Peyer's patch (tissue), 4 donors: ENCODE measurements at places on chromosomes 5 and 9. TPM values are rescaled to one million over a fixed set of nuclear protein-coding genes. Genes with fewer than 3 reads are reported as not detected.

The SHOC1 gene
- not detected for total RNA-seq

The ROR2 gene
- 4.4 TPM for total RNA-seq

The WNT8A gene
- total RNA-seq: not detected

The AQP3 gene
- total RNA-seq: 12.4 TPM

The NMUR2 gene
- total RNA-seq: not detected

- DNase-seq: no peak
Measured at GRCh38 chr5:158154226-158155005, 295.5 kb upstream of the CLINT1 start.

DNA sequence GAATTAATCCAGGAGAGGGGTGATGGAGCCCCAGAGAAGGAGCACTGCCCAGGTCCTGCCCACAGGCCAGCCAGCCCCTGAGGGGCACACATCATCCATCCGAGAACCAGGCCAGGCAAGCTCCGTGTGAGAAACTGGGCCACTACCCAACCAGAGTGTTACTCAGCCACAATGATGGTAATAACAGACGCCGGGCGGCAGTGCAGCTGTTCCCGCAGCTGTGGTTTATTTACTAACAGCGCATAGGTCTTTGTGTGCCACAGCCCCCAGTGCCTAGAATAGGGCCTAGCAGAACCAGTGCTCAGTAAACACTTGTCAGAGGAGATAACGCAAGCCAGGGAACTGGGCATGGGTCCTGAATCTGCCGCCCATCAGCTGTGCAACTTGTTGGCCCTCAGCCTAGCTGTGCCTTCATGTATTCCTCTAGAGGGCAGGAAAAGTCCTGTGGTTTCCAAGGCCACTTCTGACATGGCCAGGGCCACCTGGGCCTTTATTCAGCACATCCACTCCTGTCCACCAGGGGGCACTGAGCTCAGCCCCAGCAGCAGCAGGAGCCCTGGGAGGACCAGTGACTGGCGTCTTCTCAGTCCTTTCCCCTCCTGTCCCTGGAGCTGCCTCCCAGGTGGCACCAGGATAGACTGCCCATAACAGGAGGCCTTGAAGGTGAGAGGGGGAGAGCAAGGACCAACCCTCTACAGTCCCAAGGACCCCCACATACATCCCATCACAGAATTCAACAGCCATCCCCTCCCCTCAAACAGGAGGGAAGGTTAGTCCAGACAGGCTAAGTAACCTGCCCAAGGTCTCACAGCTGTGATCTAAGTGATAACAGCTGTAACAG, 2.1 kb downstream of the MXD3 start:
- peak; percentile 53 for DNase-seq

DNA sequence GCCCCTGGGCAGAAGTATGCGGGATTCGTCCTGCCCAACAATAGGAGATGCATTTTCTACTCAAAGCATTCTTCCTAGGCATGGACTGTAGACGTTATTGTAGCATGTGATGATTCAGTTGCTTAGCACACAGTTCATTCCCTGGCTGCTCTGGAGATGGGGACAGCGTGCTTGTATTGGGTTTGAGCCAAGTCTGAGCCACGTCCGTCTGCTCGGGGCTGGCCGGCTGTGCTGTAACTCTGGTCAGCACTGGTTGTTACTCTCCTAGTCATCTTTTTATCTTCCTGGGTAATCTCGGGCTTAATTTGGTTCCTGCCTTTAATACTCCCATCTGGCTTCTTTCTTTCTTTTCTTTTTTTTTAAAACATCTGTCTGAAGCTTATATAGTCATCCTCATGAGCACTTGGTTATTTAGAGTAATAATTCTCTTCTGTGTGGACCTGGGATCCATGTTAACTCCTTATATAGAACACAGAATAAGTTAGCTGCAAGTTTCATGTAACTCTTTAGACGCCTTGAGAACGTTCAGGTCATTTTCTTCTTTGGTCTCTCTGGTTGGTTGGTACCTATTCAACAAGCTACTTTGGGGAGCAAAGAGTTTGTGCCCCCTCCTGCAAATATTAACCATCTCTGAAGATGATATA, 118.8 kb upstream of the RPS23 start:
- DNase-seq: peak; percentile 57

GRCh38 chr9:97321251-97321650, 13.8 kb downstream of the CCDC180 start:
- no peak for DNase-seq

GRCh38 chr5:116225281-116225922, 140.6 kb downstream of the COMMD10 start:
- DNase-seq: no peak

GRCh38 chr9:113011911-113012381, at the start of gene ZNF883:
Gene ZNF883, minus strand, starts transcription at chr9:113012192.
- no peak for DNase-seq

DNA sequence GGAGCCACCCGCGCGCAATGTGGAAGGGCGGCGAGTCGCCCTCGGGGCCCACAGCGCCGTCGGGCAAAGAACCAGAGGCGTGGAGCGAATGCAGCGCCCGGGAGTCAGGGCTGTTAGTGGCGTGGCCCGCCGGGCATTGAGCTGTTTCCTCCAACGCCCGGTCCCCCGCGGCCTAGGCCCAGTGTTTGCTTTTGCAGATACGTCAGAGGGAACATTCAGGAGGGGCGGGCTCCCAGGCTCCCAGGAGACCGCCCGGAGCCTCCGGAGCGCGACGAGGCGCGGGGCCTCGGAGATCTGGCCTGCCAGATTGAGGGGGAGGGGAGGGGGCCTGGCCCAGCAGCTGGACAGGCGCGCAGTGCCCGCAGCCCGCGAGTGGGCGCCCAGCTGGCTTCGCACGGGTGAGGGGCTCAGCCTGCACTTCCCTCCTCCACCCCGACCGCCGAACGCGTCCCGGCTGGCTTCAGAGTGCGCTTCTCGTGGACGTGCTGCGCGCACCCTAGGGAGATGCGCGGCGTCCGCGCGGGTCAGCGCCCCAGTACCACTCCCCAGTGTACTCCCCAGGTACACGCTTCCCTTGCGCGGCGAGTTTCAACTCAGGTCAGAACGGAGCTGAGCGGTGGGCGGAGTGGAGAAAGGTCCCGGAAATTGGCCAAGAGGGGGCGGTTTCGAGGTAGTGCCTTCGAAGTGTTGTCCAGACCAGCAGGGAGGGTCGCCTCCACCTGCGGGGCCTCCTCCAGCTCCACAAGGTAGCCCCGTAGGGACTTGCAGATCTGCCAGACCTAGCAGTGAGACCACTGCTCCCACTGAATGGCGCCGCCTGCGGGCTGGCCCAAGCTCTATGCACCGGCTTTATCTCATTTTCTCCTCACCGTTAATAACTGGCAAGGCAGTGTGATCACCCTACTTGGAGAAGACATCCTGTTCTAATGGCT, 130.4 kb downstream of the TMEM174 start:
- DNase-seq: no peak

GRCh38 chr9:6897898-6898302, 140.1 kb downstream of the KDM4C start:
- peak; percentile 54 for DNase-seq

- DNase-seq: no peak
Measured at GRCh38 chr5:135387629-135387960, 11.4 kb downstream of the MACROH2A1 start.

DNA sequence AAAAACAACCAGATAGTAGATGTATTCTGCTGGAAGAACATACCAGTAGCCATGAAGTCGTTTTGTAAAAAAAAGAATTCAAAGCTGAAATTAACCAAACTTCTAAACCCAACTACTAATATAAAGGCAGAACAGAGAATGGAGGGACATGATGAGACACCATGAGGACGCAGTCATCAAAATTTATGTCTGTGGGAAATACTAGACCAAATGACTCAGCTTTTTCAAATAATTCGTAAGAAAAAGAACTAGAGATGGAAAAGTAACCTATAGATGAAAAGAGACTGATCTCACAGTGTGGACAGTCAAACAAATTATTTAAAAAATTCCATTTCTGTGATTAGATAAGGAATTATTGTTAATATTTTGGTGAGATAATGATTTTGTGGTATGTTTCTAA, 10.3 kb downstream of the TTC23L start:
- no peak for DNase-seq

- DNase-seq: no peak
Measured at GRCh38 chr5:134504629-134505300, 20.7 kb upstream of the JADE2 start.

DNA sequence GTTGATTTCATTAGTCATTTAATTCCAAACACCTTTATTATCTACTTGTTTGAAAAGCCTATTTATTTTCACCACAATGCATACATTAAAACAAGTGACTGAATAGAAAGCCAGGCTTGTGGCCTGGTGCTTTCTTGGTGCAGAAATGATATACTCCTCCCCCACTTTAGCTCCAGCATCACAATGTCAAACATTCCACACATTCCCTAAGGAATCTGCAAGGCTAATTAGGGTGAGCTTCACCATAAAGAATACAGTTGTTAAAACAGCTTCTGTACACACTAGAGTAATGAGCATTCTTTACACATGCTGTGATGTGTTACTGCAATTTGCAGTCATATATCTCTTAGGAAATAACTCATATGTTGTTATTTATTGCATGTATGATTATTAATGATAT, 705.7 kb downstream of the CETN3 start:
- no peak for DNase-seq
